AG04450 (cell line): ENCODE measurements at places on chromosomes 7 and 10.

- no peak for DNase-seq
Measured at GRCh38 chr7:136891850-136892249, 23.4 kb downstream of the CHRM2 start.

- DNase-seq = no peak
Measured at GRCh38 chr10:102963756-102964025, 45.6 kb downstream of the CNNM2 start.

GRCh38 chr7:141513720-141514119, 37.5 kb upstream of the AGK start:
- no peak for DNase-seq

DNA sequence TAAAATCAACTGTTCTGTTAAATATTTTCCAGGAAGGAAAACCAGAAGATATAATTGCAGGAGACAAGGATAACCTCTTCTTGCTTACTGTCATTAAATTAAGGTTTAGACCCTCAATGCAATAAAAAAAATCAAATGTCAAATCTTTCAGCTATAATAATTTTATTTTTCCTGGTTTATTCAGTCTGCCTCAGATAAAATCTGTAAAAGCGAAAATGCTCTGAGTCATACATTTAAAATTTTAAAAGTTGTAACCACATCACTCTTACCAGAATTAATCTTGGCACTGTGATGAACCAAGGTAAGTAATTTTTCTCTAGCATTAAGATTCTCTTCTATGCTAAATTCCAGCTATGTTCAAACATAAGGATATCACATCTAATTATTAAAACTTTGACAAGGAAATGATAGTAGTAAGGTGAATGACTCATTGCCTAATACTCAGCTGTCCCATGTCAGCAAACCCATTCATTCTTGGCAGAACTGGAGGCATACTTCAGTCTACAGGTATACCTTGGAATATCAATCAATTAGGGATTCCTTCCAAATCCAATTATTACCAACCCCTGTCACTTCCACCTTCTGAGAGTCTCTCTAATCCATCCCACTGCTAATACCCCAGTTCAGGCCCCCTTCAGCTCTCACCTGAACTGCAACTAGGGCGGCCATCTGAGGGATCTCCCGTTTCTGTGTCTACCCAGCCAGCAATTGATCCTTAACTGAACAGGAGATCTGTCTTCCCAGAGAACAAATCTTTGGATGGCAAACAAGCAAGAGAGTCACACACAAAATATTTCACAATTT, 434.1 kb downstream of the GRM8 start:
- no peak for DNase-seq

- DNase-seq = no peak
Measured at GRCh38 chr7:108384716-108385483, 71.3 kb downstream of the NRCAM start.

- DNase-seq = no peak
Measured at GRCh38 chr7:47181746-47182361, 400.1 kb downstream of the TNS3 start.

- DNase-seq = no peak
Measured at GRCh38 chr10:87550741-87551140, 46.0 kb downstream of the MINPP1 start.

- DNase-seq = peak; percentile 72
Measured at GRCh38 chr7:78020136-78020873, 221.7 kb downstream of the PHTF2 start.

- DNase-seq = no peak
Measured at GRCh38 chr7:1407892-1408291, 51.4 kb downstream of the MICALL2 start.

GRCh38 chr10:34168439-34168838, 646.7 kb downstream of the PARD3 start:
- DNase-seq = no peak

DNA sequence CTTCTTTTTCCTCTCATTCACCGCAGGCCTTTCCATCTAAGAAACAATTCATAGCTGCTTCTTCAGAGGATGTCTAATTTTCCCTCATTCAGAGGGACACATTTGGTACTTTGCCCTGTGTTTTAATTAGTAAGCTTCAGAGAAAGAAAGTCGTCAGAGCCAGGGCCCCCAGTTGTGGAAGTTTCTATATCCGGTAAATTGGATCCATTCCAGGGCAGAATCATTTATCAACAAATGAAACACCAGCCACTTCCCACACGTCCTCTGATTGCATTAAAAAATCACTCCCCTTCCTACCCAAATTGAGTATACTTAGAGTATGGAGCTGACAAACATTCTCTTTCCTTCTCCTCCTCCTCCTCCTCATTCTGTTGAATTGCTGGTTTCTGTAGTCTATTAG, 205.8 kb upstream of the HDAC9 start:
- DNase-seq = no peak

- no peak for DNase-seq
Measured at GRCh38 chr10:114691442-114691941, 33.4 kb upstream of the ABLIM1 start.

DNA sequence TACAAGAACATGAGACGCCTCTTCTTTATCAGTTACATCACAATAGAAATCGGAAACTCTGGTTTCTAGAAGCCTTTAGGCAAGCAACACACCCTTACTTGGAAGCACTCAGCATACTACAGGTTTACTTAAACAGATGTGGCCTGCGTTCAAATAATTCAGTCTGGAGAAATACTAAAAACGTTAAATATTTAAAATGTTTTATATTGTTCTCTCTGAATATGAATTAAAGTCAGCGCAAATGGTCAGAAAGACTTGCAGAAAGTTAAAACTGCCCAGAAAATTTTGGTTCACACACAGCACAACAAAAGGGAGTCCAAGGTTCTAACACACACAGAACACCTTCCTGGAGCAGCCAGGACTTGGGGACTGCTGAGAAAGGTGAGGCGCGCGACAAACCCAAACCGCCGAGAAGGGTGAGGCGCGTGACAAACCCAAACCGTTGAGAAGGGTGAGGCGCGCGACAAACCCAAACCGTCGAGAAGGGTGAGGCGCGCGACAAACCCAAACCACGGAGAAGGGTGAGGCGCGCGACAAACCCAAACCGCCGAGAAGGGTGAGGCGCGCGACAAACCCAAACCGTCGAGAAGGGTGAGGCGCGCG, 25.8 kb downstream of the ESYT2 start:
- no peak for DNase-seq

- DNase-seq = no peak
Measured at GRCh38 chr10:74433993-74434392, 283.0 kb downstream of the ADK start.

GRCh38 chr10:84478151-84478550, 149.8 kb downstream of the CCSER2 start:
- no peak for DNase-seq

- no peak for DNase-seq
Measured at GRCh38 chr10:82319562-82319961, 444.6 kb downstream of the NRG3 start.

DNA sequence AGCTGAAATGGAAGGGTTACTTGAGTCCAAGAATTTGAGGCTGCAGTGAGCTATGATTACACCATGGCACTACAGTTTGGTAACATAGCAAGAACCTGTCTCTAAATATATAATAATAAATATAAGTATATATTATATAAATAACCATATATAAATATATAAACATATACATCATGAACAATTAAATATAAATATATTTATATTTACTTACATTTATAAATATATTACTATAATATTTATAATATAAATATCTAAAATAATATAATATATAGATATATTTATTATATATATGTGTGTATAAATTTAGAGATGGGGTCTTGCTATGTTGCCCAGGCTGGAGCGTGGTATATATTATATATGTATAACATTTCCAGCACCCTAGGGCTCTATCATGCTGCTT, 42.4 kb upstream of the LYZL1 start:
- no peak for DNase-seq

GRCh38 chr7:84187087-84187805, 7.3 kb downstream of the SEMA3A start:
- no peak for DNase-seq

DNA sequence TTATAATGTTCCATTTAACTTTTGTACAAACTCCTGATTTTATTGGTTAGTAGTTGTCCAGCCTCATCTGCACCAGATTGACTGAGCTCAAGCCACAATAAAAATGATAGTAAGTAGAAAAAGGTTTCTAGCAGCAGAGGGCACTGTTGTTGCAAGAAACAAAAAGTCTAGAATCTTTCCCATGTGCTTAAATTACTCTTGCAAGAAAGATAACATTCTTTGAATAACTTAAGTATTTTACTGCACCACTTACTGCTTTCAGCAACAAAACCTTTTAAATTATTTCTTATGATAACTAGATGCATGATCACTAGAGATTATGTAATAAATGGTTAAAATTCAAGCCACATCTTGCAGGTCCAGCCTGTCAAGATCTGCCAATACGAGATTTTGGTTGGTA, 27.0 kb downstream of the LMOD2 start:
- peak; percentile 38 for DNase-seq

DNA sequence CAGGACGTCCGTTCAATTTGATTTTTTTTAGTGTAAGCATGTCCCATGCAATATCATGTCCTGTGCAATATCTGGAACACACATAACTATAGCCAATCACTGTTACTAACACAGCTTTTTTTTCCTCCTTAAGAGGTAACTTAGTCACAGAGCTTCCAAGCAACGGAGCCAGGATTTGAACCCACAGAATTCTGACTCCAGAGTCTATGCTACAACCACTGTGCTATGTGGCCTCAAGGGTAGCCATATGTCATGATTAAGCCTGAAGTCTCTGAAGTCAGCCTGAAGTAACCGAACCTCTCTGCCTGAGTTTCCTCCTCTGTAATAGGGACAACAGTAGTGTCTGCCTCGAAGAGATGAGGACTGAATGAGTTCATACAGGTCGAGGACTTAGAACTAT, 42.2 kb upstream of the TCF7L2 start:
- DNase-seq = no peak

DNA sequence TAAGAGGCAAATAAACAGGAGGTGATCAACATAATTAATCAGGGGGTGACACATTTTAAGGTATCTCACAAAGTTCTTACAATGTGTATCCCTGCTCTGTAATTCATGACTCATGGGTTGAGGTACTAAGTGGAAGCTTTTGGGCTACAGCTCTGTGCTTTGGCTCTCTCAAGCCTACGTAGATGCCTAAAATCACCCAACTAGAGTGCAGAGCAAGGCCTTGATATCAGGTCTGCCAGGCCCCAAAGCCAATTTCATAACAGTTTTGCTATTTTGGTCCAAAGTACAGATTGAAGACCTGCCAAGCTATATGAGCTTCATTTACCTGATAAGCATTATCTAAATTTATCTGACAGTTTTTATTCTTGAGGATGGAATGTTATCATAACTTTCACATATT, 175.3 kb upstream of the BET1 start:
- DNase-seq = no peak

DNA sequence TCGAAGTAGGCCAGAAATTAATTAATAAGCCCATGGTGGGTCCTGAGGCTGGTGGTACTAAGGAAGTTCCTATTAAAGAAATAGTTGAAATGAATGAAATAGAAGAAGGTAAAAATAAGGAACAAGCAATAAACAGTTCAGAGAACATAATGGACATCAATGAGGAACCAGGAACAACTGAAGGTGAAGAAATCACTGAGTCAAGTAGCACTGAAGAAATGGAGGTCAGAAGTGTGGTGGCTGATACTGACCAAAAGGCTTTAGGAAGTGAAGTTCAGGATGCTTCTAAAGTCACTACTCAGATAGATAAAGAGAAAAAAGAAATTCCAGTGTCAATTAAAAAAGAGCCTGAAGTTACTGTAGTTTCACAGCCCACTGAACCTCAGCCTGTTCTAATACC, 36.0 kb downstream of the SLK start:
- DNase-seq = no peak

GRCh38 chr7:4713183-4713784, 31.2 kb downstream of the FOXK1 start:
- DNase-seq = no peak

DNA sequence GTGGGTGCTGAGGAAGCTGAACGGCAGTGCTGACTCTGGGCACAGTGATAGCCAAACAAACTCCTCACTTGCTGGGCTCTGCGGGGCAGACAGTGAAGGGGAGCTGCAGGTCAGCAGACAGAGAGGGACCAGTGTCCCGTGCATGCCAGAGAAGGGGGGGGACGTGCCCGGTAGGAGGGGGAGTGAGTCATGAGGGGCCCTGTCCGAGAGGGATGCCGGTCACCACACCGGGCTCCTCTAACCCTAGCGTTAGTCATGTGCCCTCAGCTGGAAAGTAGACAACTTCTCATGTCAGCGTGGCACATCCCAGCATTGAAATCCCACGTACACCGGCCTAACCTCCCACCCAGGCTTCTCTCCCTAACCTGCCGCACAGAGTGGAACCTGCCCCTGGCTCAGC, 117.1 kb upstream of the DPP6 start:
- no peak for DNase-seq

- DNase-seq = no peak
Measured at GRCh38 chr10:78455236-78455635, 421.6 kb downstream of the RPS24 start.

DNA sequence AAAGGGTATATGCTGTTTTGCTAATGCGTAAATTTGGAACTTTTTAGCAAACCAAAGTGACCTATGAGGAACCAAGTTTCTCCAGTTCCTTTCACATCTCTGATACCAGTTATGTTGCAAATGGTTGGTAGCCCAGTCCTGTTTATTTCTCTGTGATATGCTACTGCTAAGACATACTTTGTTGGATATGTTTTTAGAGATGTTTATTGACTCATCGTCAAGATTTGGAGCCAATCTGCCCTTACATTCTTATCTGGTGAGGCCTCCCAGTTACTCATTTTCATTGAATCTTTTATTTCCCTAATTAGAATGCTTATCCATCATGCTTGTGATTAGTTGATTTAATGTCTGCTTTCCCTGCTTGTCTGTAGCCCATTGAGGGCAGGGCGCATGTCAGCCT, 58.9 kb downstream of the LRGUK start:
- DNase-seq = peak; percentile 29

GRCh38 chr7:55592492-55592891, 20.2 kb upstream of the VOPP1 start:
- DNase-seq = no peak

- DNase-seq = no peak
Measured at GRCh38 chr10:105973902-105974301, 1190.6 kb downstream of the SORCS1 start.

- DNase-seq = no peak
Measured at GRCh38 chr7:155811560-155811894, 736 bp downstream of the SHH start.

DNA sequence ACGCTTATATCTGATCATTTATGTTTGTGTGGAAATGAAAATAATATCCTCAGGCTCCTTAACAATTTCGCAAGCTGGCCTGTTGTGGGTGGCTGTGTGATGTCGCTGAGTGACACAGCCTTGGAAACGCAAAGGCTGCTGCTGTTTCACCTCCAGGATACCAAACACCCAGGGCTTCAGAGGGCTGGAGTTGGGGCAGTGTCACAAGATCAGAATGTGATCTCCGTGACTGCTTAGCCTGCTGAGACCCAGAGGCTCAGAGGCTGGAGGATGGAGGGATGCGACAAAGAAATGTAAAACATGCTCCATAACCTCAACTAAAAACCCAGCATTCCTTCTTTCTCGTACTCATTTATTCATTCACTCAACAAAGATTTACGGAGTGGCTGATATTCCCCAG, 37.2 kb upstream of the BMPER start:
- DNase-seq = no peak
